Fibroblast of skin of scalp (primary cell): ENCODE measurements at places on chromosomes 2 and 18.

DNA sequence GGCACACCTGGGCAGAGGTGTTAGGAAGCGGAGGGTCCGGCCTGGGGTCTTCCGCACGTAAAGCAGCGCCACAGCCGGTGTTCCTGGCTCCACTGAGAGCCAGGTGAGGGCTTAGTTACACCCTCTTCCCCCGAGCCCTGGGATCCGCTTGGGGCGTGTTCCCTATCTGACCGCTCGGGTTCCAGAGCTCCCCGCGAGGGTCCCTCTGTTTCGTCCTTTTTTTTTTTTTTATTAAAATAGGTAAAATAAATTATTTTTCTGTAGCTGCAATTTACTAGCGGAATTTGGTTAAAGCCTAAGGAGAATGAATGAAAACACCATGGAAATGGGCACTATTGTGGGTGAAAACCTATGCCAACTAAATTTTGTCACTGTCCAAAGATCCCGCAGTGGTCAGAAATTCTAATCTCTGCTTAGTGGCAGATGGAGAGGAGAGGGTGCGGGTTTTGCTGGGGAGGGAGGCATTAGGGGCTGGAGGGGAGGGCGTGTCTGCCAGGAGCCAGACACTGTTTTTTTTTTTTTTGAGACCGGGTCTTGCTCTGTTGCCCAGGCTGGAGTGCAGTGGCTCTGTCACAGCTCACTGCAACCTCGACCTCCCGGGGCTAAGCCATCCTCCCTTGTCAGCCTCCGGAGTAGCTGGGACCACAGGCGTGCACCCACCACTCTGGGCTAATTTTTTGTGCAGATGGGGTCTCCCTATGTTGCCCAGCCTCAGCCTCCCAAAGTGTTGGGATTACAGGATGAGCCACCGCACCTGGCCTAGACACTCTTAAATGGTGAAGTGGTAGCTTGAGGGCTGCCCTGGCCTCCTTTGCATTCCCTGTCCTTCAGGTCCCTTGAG, 834 bp downstream of the PDCL3 start:
- no peak for DNase-seq

- no peak for DNase-seq
Measured at GRCh38 chr2:177589186-177589585, 196.6 kb downstream of the AGPS start.

GRCh38 chr2:5285872-5286769, 406.1 kb upstream of the SOX11 start:
- DNase-seq: no peak

GRCh38 chr18:36402765-36403396, 105.4 kb downstream of the FHOD3 start:
- DNase-seq: peak; percentile 40

- no peak for DNase-seq
Measured at GRCh38 chr2:42435628-42436027, 58.2 kb downstream of the KCNG3 start.

DNA sequence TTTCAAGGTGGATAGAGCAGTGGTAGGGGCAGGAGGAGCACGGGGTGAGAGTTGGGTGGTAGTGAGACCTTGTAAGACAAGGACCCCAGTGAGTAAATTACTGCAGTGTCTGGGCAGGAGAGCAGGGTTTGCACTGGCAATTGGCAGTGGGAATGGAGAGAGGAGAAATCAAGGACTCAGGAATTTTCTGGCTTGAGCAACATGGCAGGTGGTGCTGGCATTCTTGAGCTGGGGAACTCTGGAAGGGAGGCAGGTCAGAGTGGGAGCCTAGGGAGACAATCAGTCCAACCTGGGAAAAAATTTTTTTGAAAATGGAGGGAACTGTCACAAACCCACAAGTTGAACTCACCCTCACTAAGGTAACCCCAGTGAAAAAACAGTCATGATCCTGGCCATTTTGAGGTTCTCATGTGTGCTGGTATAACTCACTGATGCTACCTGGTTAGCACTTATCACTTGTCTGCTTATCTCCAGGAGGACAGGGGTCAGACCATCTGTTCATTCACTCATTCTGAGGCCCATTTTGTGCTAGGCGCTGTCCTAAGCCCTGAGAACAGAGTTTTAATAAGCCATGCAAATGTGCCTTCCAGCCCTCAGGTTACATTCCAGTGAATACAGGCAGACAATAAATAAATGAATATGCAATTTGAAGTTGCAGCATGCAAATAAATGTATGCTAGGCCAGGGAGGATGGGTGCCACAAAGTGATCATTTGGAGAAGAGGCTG, 92.2 kb upstream of the SEC11C start:
- no peak for DNase-seq

DNA sequence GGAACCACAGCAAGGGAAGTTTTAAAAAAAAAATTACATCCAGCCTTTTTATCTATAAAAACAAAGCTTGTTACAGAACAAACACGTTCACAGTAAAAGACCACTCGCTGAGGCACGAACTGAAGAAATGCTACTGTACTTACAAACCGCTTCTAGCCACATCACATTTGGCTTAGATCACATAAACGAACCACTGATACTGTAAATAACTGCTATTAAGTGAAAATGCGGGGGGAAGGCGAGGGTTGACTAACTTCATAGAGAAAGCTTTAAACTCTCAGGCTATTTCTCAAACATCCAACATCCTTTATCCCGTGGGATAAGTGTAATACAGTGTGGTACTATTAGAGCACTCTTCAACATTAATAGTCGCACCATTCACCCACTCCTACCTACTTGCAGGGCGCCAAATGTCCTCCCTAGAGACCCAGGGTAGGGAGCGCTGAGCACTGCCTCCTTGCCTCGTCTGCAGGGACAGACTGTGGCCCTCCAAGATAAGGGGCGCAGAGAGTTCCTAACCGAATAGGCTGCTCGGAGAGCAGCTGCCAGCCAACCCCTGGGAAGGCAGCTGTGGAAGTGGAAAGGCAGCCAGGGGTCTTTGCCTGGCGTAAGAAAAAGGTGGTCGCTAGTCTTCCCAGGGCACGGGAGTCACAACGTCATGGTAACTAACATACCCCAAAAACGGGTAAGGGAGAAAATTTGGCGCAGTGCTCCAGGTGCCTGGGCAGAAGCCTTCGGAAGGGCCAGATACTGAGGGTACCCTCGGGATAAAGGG, 854 bp downstream of the GPR155 start:
- no peak for DNase-seq

GRCh38 chr2:208033701-208034502, 8.6 kb upstream of the PLEKHM3 start:
- no peak for DNase-seq

- no peak for DNase-seq
Measured at GRCh38 chr2:37154785-37155184, 2.0 kb downstream of the EIF2AK2 start.

DNA sequence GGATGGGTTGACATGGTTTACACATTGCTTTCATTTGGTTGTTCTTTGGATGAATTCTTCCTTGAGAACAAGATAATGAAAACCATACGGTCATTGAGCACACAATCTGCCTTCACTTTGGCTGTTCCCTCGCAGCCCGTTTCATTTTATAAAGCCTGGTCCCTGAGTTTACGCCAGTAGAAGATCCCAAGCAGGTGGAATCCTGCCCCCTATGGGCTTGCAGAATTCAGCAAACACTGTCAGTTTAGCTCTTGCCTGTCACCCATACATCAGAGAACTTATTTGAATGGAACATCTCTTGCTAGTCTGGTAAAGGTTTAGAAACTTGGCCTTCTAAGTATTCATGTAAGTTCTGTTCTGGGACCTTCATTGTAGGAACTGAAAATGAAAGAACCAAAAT, 666.4 kb upstream of the ZEB2 start:
- peak; percentile 47 for DNase-seq

- no peak for DNase-seq
Measured at GRCh38 chr2:133417415-133417814, 150.8 kb downstream of the NCKAP5 start.

DNA sequence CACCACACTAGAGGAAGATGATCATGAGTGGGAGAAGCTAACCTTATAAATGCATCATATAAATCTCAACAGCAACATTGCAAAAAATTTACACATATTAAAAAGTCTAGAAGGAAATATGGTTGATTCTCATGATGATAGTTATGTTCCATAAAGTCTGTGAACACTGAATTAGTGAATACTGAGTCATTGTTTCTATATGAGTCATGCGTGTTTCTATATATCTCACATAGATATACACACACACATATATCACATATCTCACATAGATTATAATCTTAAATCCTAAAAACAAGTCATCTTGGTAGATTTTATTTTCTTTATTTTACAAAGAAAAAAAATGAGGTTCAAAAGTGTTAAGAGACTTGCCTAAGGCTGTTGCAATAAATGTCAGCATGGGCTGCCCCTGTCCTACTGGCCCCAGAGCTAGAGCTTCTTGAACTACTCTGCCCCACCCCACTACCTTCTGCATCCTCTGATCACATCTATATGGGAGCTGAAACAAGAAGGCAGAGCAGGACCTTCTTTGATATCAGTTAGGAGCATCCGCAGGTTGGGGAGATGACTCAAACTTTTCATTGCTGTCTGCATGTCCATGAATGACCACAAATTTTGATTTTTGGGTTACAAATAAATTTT, 81.8 kb upstream of the ADAM23 start:
- no peak for DNase-seq

GRCh38 chr2:134412639-134412999, 158.7 kb downstream of the MGAT5 start:
- no peak for DNase-seq

DNA sequence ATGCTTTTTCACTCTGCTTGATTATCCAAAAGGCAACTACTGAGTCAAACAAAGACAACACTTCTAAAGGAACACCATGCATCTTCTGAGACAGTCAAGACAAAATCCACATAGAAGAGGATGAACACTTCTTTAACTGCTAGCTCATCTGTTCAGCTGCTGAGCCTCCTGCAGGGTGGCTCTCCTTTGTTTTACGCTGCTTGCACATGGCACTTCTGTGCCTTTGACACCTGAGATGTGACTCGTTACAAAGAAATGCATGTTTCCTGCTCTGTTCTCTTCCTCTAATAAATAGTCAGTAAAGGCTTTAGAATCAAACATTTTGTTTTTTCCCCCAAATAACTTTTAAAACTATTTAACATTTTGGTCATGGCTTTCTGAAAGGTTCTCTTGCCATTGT, 1129.4 kb downstream of the TDRD15 start:
- DNase-seq: no peak
